Cortex of kidney (tissue), 1 donor: ENCODE measurements at places on chromosomes 1 and 21.

DNA sequence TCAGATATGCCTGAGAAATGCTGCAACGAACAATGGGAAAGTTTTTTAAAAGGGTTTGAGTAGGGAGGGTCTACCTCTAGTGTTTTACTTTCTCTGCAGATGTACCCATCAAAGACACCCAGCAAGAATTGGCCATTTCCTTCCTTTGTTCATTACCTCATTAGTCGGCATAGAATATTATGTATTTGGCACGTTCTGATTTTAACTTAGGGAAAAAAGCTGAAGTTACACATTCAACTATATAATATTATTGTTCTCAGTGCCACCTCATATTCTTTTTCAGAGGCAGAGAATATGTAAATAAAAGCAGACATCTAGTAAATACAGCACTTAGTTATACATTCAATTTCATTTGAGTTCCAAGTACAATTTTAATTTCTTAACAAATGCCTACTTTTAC lies 83.7 kb upstream of the PPP2R5A start:
- DNase-seq: no peak

DNA sequence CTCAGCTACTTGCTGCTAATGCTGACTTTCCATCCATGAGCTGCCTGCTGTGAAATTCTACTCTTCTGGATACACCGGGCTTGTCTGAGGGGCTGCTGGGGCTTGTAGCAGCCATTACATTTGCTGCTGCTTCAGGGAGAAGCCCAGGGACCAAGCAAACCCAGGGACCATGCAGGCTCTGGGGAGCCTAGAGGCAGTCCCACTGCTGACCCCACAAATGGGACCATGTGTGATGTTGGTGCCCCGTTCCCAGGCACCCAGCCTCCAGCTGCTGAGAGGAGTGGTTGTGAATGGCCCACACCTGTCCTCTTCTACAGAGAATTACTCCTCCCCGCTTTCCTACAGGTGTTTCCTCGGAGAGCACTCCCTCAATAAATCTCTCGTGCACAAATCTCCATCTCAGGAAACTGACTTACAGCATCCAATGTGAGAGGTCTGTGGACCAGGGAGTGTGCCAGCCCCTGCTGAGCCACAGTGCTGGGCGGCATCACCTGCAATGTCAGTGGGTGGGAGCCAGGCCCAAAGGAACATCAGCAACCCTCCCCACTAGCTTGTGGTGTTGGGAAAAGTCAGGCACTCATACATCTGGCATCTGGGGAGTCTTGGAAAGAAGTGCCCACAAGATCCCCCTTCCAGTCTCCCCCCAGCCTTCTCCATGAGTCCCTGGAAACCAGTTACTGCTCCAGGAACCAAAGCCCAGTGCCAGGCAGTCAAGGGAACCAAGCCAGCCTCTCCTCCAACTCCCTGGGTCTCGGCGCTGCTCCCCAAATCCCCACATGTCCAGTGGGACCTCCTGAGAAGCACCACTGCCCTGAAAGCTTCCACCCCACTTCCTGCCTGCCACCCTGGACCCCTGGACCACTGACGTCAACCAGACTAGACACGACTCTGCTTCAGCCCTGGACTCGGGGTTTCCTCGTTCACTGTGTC lies 65.1 kb downstream of the TCP10L start:
- no peak for DNase-seq

- DNase-seq: no peak
Observed at GRCh38 chr1:16451841-16452528, 11.5 kb downstream of the NECAP2 start.

DNA sequence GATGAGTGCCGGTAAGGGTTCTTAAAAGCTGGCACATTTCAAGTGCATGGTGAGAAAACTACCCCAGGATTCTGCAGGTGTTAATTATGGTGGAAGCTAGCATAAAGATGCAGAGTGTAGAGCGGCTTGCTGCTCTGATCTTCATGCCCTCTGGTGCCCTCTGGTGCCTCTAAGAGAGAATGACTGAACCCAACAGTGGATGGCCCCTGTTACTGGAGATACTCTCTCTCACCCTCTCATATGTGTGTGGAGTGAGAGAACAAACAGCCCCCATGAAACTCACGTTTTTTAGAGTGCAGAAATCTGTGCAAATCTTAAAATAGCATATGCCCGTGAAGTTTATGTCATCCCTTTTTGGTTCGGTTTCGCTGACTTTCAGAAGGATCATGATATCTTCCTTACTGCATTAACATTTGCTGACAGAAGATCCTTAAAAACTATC lies 90.0 kb downstream of the GRIK1 start:
- DNase-seq: no peak

DNA sequence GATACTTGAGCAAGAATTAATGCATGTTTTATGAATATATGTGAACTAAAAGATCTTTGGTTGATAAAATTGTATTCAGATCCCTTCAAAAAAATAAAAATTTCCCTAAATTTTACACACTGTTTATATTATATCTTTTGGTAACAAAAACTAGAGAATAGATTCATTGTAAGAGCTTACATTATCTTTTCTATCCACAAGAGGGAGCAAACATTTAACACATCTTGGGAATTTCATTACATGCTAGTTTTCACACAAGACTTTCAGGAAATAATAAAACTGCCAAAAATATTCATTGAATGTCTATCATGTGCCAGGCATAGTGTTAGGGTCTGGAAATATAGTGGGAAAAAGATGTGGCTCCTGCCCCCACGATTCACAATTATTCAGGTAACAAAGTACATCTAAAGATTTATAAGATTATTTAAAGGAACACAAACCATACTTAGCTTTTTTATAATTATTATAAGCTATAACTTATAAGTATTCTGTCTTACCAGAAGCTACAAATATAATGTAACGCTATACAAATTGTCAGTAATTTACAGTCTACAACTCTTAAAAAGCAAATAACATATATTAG lies 30.6 kb downstream of the FAF1 start:
- DNase-seq: no peak

GRCh38 chr1:7902478-7903085 lies 38.1 kb downstream of the TNFRSF9 start:
- no peak for DNase-seq

GRCh38 chr1:227673441-227673840 lies 61.7 kb downstream of the JMJD4 start:
- no peak for DNase-seq

GRCh38 chr21:44764319-44765230 lies 37.0 kb downstream of the UBE2G2 start:
- DNase-seq: no peak

GRCh38 chr1:229385853-229386456 lies 43.1 kb upstream of the CCSAP start:
- DNase-seq: no peak

DNA sequence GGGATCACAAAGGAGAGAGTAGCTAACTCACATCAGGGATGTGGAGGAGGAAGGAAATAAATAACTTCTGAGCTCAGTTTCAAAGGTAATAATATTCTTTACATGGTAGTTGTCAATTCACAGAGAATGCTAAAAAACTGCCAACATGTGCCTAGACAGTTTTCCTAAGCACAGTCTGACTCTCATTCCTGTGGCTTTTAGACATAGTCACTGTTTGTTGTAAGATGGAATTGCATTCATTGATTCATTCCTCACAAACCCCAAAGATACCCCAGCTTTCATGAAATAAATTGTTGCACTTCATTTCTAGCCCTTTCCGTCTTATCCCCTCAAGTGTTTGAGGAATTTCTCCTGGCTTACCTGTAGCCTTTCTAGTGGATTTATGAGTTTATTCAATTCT lies 263.9 kb downstream of the NTNG1 start:
- DNase-seq: no peak

DNA sequence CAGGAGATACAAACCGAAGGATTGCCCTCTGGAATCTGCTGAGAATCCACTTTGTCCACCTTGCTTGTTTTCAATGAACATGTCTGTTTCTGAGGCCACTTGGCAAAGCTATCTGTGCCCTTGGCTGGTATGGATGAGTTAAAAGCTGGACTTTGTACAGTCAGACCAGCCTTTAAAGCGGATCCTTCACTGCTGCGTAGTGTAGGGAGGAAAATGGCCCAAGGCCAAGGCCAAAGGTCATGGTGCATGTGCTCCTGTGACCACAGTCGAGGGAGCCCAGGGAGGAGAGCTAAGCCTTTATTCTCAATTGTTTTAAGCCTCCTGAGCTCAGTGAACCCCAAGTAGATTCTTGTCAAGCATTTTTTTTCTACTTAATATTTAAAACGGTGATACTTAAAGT lies 37.0 kb downstream of the KCNJ15 start:
- DNase-seq: no peak

DNA sequence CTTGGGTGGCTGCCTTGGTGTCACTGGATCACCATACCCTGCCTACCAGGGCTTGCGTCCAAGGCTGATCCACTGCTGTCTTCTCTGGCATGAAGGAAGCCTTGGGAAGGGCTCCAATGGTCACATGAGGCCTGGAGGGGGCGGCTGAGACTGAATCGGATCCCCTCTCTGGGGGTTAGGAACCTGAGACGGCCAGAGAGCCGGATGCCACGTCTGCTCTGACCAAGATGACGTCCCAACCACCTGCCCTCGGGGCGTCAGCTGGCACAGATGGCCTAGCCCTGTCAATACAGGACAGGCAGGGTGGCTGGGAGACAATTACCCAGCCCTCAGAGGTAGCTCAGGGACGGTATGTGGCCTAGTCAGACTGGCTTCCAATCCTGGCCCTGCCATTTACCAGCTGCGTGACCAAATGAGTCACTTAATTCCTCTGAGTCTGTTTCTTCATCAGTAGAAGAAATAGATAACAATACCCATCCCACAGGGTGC lies 5.4 kb downstream of the TRIM62 start:
- DNase-seq: no peak

GRCh38 chr1:162197041-162197531 lies 127.6 kb downstream of the NOS1AP start:
- no peak for DNase-seq
